Heart right ventricle (tissue), 16 donors: ENCODE measurements at places on chromosomes 4 and X. TPM values are rescaled to one million over a fixed set of nuclear protein-coding genes. Genes with fewer than 3 reads are reported as not detected.

STBD1 gene
- 32.4 TPM for polyA plus RNA-seq

BGN gene
- 116 TPM for polyA plus RNA-seq

CCDC160 gene
- polyA plus RNA-seq, result not detected

SYN1 gene
- 7.0 TPM for polyA plus RNA-seq

FDCSP gene
- polyA plus RNA-seq, result not detected

PDGFC gene
- 2.1 TPM for polyA plus RNA-seq

PLK4 gene
- polyA plus RNA-seq, result 0.22 TPM

MTMR8 gene
- 0.66 TPM for polyA plus RNA-seq

UGT2B11 gene
- not detected for polyA plus RNA-seq

CPE gene
- 25.7 TPM for polyA plus RNA-seq

CXCL13 gene
- polyA plus RNA-seq, result not detected

SUPT20HL1 gene
- polyA plus RNA-seq, result not detected

HSD17B13 gene
- 0.44 TPM for polyA plus RNA-seq

SPRY1 gene
- 42.2 TPM for polyA plus RNA-seq

ZNF185 gene
- 0.51 TPM for polyA plus RNA-seq

ADH1C gene
- 8.3 TPM for polyA plus RNA-seq

SUPT20HL2 gene
- polyA plus RNA-seq, result not detected
